DMS79 treated with DMSO at 0.1 percent for 48 hours (cell line): ENCODE measurements at places on chromosomes 12 and 14.
A peak's percentile ranks its signal among the peaks of the same experiment; 100 is the strongest.

DNA sequence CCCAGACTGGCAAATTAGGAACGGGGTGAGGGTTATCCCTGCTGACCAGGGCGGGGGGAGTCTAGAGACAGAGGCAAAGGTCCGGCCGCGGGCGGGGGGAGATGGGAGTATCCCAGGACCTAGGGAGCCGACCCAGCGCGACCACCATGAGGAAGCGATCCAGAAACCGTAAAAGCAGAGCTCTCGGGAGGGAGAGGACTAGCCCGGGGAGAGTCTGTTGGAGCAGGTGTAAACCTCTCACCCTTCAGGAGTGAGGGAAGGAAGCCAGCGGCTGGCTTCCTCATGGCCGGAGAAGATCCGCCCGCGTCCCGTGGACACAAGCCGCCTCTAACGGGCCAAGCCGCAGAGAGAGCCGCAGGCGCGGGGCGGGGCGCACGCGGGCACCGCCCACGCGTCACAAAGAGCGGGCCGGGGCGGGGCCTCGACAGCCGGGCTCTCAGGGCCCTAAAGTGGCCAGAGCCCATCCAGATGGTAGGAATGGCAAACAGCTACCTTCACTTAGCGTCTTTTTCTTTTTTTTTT, at the start of gene ACRBP:
Gene ACRBP (minus strand): TSS at position 350 of the 522 bp plus-strand sequence. CDS start 66 bp downstream, at position 284.
- no peak for DNase-seq

DNA sequence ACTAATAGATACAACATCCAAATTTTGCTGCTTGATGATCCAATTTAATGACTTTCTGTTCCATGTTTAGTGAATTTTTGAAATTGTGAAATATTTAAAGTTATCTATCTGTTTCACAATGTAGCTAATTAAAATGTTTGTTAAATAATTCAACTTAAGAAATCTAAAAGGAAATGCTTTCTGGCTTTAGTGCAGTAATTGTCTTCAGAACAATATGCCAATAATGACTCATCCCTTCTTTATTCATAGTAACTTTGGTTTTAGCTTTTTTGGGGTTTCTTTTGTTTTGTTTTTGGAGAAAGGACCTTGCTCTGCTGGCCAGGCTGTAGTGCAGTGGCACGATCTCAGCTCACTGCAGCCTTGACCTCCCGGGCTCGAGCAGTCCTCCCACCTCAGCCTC, 479.2 kb upstream of the RGS6 start:
- no peak for DNase-seq

GRCh38 chr12:3012786-3013185, 53.6 kb downstream of the TEAD4 start:
- DNase-seq = no peak

GRCh38 chr12:62006076-62006732, 254.0 kb upstream of the USP15 start:
- no peak for DNase-seq

DNA sequence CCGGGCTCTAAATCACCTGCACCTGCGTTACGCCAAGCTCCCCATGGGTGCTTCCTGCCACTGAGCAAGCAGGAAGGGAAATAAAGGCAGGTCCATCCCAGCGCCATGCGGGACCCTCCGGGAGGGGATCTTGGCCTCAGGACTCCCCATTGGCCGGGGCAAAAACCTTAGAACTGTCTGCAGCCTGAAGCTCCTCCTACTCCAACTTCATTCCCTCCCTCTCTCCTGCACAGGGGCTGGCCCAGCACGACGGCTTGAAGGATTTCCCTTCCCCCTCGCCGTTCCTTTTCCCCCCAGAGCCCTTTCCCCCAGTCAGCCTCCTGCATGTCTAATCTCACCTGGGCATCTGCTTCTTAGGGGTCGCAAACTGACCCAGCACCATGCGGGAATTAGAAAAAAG, 137.2 kb upstream of the NCOR2 start:
- DNase-seq = no peak

DNA sequence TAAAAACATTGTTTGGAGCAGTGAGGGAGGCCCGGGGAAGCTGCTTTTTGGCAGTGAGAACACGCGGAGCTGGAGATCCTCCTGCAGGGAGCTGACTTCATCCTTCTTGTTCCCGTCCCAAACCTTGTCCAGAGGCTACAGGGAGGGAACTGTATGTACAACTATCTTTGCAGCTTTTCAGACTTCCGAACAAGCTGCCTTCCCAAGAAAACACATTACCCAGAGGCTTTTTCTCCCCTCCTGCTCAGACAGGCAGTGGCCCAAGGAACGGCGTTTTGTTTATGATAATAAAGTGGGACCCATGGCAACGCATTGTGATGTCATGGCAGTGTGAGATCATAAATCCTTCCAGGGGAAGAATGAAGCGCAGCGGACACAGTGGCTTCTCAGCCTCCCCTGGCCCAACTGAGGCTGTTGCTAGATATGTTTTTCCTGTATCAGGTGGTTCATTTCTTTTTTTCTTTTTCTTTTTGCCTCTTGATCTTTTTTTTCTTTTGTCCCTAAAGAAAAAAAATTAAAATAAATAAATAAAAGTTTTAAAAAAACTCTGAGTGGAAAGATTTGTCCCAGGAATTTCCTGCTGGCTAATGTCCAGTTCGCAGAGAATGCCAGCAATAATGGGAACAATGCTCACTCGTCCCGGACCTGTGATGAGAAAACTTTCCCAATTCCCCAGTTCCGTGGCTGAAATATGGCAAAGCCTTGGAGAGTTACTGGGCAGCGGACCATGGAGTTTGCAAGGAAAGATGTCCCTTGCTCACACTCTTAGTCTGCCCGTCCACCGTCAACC, 103.4 kb upstream of the MAP1LC3B2 start:
- no peak for DNase-seq

GRCh38 chr12:120692524-120693033, 5.6 kb downstream of the MLEC start:
- no peak for DNase-seq

DNA sequence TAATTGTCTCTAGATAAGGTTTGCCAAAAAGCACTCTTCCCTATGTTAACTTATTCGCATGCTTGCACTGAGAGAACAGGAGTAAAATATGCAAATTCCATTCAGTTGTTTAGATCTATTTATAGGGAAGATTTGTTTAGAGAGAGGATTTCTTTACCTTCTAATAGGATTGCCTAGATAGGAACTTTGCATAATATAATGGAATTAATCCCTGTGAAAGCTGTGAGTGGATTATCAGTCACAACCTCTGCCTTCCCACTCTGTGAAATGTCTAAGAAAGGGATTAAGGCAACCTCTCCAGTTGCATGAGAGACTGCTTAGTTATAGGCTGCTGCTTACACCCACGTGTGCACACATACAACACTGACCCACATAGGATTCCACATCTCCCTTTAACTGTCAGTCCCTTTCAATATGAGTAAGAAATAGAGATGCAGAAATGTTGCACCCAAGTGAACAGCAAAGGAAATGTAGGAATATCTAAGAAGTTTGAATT, 83.2 kb downstream of the ALG10B start:
- no peak for DNase-seq

DNA sequence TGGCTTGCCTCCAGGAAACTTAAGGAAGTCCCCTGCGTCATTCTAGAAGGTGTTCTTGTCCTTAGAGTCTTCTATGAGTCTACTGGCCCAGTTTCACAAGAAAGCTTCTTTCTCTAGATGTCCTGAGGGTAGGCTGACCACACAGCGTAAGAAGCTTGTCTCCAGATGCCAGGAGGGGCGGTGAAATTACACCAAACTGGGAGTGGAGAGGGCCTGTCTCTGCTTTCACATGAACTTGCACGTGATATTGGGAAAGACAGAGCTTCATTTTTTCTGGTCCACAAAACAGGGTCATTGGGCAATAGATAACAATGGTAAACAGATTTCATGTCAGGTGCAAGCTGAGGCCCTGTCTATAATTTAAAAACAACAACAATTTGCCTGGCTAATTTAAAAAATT, 85.7 kb upstream of the TBX3 start:
- no peak for DNase-seq

DNA sequence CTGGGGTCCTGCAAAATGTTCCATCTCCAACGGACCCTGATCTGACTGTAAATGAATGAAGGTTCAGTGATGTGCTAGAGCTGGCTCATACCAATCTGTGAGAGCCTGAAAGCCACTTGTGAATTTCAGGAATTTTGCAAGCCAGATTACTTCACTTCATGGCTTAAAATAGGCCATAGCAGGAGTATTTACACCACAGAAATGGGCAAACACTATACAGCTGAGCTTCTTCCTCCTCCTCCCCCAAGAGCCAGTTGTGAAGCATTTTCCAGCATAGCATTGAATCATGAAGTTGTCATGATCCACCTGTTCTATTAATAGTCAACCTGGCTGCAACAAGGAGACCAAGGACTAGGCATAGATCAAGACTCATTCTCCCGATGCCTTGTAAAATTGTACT, 141.3 kb upstream of the RASSF8 start:
- DNase-seq = no peak

- no peak for DNase-seq
Observed at GRCh38 chr12:107308310-107308709, 215.0 kb upstream of the CRY1 start.

GRCh38 chr14:37565550-37565949, 29.5 kb downstream of the FOXA1 start:
- DNase-seq = no peak

- DNase-seq = no peak
Observed at GRCh38 chr12:87311206-87311605, 718.0 kb downstream of the C12orf50 start.

DNA sequence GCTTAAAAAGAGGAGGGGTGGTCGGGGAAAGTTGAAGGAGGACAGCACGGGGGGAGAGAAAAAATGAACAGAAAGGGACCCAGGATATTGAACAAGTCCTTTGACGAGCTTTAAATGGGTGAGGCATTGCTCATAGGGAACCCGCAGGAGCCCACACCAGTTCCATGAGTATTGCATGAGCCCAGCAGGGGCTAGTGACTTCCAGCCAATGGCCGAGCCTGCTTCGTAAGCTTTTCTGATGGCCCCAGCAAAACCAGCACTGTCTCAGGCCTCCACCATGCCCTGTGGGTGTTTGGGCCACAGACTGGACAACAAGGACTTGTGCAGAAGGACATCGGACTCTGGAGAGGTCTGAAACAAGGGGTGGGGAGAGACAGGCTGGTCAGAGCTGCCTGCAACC, 109.5 kb downstream of the ZFP36L1 start:
- DNase-seq = no peak

GRCh38 chr12:24919346-24920001, 29.4 kb downstream of the BCAT1 start:
- no peak for DNase-seq

GRCh38 chr14:22375321-22375930, 213.6 kb downstream of the DAD1 start:
- DNase-seq = peak; percentile 7

- no peak for DNase-seq
Observed at GRCh38 chr12:6205761-6206160, 5.6 kb downstream of the CD9 start.

GRCh38 chr12:93922583-93923006, 225.8 kb upstream of the PLXNC1 start:
- DNase-seq = no peak

GRCh38 chr12:7937833-7938506, 2.0 kb upstream of the SLC2A3 start:
- peak; percentile 24 for DNase-seq

- DNase-seq = peak; percentile 63
Observed at GRCh38 chr14:90060312-90060964, 1.4 kb upstream of the KCNK13 start.

DNA sequence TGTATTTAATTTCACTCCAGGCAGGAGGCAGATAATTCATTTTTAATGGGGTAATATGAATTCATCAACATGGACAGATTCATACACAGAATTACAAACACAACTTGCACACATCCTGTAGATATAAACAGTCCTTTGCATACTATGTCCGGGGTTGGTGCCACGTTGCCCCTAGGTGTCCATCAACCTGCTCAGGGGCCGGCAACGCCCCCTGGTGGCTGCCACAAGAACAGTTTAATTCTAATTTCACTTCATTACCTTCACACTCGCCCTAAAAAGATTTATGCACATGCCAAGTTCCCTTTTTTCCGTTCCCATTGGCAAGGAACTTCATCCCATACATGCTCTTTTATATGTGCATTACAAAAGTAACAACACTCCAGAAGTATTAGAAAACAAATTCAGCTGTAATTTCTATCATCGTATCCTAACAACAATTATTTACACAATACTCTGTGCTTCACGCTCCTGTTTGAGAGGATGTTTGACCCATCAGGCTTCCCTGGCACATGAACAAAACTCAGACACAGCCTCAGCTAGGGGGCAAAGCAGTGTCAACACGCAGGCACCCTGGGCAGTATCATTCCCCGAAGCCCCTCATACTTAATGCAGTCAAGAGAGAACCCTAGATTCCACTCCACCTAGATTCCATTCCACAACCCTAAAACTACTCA, 15.5 kb downstream of the MANSC1 start:
- peak; percentile 39 for DNase-seq

DNA sequence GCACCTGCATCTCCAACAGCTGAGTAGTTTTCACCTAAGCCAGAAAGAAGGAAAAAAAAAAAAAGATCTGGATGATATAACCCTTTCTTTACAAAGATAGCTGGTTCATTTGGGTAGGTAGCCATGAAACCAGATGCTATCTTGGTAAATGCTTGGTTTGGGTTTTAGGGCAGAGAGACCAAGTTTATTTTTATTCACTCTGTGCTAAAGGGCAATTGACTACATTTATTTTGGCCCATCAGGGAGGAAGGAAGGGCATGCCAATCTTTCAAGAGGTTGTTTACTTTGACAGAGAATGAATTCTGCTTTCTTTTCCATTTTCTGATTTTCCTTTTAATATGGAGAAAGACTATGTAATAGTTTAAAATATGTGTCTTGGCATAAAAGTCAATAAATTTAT, 91.0 kb downstream of the NTN4 start:
- no peak for DNase-seq

DNA sequence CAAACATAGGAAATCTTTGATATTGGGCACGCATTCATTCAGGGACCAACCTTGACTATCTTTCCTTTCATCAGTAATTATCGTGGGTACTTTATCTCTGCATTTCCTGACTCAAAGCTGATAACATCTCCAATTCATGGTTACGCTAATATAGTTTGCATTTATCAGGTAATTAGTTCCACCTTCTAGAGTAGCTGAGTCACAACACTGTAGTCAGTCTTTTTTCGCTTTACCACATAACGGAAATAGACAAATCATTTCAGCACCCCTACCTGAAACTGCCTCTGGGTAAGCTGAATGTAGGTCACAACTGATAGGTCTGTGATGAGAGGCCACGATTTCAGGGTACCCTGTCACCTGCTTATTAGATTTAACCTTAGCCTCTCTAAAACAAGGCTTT, 36.7 kb upstream of the IL22 start:
- DNase-seq = no peak

GRCh38 chr12:110585231-110585799, 2.2 kb upstream of the PPTC7 start:
- DNase-seq = no peak

GRCh38 chr12:113528606-113529293, 57.1 kb upstream of the LHX5 start:
- DNase-seq = no peak

GRCh38 chr12:122421821-122422729, at the start of gene CLIP1:
Gene CLIP1, minus strand, starts transcription at chr12:122422669. Its CDS starts 42,217 bp downstream, at chr12:122380452.
- peak; percentile 33 for DNase-seq

- DNase-seq = no peak
Observed at GRCh38 chr12:121490401-121491281, 90.2 kb downstream of the KDM2B start.
